ENCODE measurements at places on chromosomes 11 and 22.
A peak's percentile ranks its signal among the peaks of the same experiment; 100 is the strongest.

DNA sequence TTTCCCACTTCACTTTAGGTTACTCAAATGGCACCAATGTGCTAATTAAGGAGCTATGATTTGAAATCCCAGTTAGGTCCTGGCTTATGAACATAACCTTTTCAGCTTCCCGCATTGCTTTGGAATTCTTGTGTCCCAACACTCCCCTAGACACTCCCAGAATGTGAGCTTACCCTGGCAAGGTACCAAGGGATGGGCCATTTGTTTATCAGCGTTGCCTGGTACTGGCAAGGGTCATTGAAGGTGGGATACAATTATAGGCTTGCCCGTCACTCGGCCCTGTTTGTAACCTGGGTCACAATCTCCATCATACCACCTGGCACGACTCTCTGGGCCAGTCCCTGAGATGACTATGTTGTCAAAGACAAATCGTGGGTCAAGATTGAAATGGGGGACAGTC lies 5.4 kb downstream of the CSRP3 start:
- no peak for DNase-seq

DNA sequence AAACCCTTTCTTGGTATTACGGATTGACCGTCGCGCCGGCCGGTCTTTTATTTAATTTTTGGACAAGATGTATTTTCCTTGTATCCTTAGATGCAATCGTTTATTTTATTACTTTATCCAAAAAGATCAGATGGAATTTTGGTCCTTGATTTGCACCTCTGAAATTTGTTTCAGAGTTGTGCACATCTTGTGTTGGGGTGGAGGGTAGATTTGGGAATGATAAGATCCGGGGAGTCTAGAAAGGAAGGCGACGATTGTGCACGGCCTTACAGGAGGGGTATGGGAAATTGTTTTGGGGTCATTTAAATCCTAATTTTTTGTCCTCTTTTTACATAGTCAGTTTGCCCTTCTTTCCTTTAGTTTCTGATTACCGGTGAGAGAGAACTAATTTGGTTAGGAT lies 1.4 kb downstream of the KDM2A start:
- DNase-seq, result no peak

DNA sequence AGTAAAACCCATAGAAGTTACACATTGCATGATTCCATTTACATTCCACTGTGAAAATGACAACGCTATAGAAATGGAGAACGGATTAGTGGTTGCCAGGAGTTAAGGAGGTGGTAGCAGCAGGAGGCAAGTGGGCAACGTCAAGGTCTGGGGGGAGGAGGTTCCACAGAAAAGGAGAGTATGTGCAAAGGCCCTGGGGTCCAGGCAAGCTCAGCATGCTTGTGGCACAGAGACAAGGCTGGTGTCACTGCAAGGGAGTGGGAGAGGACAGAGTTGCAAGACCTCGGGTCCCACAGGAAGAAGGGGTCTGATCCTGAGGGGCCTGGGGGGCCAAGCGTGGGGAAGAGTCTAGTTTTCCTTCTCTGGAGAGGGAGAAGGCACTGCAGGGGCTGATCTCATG lies 240.8 kb downstream of the MN1 start:
- DNase-seq, result no peak

DNA sequence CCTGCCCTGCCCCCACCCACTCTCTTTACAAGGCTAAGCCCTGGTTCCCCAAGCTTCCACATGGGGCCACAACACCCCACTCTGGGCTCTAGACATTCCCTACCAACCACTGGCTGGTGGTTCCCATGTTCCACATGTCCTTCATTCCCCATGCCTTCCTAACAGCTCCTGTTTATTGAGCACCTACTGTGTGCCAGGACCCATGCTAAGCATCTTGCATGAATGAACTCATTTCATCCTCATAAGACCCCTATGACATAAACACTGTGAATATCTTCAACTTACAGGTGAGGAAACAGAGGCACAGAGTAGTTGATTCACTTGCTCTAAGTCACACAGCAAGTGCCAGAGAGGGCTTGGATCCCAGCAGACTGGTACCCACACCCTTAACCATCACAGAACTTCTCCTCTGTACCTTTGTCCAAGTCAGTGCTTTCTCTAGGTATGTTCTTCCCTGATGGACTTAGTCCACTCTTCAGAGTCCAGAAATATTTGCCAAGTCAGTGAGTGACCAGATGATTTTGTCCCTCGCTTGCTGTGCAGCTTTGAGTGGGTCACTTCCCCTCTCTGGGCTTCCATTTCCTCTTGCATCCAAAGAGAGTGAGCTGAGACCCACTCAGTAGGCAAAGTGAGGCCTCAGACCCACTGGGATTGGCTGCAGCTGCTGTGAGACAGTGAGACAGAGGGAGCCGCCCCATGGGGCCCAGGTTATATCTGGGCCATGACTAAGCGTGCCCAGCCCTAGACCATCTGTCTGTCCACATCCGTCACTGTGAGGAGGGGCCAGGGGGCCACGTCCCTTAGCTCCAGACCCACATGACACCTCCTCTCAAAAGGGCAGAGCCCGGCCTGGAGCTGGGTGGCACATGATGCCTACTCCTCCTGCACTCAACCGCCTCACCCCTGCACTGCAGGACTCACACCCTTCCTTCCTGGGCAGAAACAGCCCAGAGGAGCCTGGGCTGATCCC lies 132.4 kb downstream of the MN1 start:
- DNase-seq, result peak; percentile 13

GRCh38 chr11:58334708-58335107 lies 24.2 kb downstream of the OR5B17 start:
- no peak for DNase-seq

- DNase-seq, result no peak
Observed at GRCh38 chr22:48431536-48432315, 1395.9 kb downstream of the BRD1 start.

- no peak for DNase-seq
Observed at GRCh38 chr11:86442420-86442819, 67.7 kb downstream of the CCDC81 start.

GRCh38 chr11:76259299-76259908 lies 53.1 kb upstream of the WNT11 start:
- DNase-seq, result no peak

DNA sequence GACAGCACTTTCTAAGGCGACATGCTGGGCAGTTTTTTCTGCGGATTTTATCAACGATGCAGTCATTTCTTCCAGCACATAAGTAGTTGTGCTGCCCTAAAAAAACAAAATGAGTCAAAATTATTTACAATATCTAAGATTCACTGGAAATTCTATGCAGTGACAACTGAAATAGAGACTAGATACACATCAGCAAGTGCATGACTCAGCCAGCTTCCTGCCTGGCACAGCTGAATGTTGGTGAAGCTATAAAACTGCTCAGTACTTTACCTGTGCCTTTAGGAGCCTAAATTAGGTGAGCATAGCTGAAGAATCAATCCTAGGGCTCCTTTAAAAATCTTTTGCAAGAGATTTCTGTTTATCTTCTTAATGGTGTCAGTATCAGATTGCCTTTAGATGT lies 37.8 kb downstream of the PGR start:
- DNase-seq, result no peak

GRCh38 chr22:47600791-47601625 lies 838.6 kb downstream of the TBC1D22A start:
- DNase-seq, result no peak

DNA sequence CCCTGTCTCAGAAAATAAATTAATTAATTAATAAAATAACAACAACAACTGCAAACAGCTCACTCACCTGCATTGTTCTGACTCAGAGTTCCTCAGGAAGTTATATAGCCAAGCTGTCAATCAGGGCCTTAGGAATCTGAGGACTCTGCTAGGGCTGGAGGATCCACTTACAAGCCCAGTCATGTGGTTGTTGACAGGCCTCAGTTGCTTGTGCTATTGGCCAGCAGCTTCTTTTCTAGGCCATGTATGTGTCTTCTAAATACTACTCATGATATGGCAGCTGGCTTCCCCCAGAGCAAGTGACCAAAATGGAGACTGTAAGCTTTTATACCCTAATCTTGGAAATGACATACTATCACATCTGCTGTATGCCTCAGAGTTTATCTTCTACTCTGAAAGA lies 20.8 kb upstream of the ATP5MG start:
- DNase-seq, result no peak

DNA sequence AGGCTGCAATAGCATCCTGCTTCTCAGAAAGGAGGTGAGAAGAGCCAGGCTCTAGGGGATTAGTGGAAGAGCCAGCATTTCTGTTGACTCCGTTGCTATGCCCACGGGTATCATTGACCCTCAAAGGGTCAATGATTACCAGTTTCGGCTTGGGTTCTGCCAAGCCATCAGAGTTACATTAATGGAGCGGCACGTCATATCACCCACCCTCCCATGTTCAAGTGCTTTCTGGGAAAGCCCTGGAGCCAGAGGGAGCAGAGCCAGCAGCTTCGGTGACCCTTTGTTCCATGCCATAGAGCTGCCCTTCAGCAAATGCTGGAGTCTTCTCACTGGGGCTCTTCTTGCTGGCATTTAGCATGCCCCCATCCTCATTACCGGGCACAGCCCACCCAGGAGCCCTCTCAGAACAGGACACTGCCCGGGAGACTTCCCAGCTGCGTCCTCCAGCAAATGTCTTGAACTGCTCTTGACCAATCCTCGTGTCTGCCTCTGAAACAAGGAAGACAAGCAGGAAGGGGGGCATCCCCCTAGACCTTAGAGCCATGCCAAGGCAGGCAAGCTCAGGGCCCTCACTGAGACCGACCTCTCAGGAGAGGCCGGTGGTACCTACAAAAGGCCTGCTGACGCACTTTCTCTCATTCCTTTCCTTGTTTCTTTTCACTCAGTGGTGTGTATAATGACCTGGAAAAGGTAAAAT lies 14.6 kb downstream of the KCNJ1 start:
- DNase-seq, result no peak
